ENCODE measurements at places on chromosomes 7 and 10.

DNA sequence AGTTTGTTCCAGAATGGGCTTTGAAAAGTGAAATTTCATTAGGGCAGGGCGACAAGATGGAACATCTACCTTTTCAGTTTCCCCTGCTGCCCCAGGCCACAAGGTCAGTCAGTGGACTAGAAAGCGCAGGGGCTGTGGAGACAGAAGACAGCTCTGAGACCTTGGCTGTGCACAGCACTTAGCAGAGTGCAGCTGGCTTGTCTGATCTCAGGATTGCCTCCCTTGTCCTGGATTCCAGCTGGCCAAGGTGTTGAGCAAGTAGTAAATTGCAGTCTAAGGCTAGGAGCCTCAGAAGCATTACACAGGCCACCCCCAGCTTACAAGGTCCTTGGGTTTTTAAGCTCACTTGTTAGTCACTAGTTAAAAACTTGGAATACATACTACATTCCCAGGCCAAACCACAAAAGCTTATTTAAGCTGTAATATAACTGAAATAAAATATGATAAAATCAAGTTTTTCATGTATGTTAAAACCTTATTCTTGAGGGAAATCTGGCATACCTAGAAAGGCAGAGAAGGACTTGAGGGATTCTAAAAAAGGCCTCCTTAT, 67.3 kb upstream of the NPY start:
- DNase-seq: no peak

- no peak for DNase-seq
Observed at GRCh38 chr10:90481326-90481923, 376.4 kb downstream of the HTR7 start.

GRCh38 chr7:36037121-36037662, 115.9 kb upstream of the EEPD1 start:
- no peak for DNase-seq

GRCh38 chr7:36161996-36162395, 8.9 kb downstream of the EEPD1 start:
- no peak for DNase-seq

DNA sequence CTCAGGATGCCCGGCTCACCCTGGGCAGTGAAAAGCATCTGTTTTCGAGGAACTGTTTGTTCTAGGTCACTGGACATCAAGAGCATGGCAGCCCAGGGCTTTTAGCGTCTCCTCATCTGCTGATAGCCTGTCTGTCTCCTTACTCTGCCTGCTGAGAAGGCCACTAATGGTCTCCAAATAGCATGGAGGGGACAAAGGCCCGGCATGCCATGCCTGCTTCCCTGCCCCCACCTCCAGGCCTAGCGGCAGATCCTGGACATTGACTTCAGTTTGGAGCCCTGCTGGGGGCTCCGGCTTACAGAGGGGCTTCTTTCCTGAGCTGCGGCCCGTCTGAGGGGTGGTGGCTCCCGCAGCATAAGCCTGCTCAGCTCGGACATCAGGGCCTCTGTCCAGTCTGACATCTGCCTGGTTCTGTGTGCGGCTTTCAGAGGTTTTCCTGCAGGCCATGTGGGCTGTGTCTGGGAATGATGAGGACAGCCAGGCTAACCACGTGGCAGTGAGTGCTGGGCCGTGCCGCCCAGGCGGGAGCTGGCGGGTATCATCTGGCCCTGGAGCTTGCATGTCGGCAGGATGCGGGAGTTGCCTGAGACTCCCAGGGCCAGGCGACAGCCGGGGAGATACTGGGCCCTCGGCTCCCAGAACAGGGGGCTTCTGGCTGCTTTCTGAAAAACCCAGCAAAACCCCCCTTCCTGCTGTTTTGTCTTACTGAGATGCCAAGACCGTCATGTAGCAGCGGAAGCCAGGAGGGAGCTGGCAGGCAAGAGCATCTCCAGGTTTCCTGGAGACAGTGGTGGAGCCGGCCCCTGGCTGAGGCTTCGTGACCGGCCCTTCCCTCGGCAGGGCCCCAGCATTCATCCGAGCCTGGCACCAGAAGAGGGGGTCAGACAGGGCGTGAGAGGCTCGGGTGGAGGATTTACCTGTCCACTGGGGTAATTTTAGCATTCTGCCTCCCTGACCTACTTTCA, 9.2 kb downstream of the PFKFB3 start:
- DNase-seq: no peak

DNA sequence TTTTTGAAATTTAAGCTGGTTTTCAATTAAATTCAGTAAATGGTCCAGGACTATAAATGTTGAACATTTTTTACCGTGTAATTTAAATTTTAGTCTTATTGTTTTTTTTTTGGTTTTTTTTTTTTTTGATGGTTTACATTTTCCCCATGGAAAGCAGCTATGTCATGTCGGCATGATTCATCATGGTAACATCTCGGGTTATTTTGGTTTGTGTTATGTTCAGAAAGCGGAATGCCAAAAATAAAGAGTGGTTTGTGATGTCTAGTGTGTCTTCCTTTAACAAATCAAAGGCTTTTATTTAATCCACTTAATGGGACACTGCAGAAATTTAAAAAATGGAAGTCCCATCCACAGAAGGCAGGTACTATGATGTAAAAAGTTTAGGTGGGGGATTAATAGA, 58.5 kb downstream of the TRUB1 start:
- DNase-seq: no peak

DNA sequence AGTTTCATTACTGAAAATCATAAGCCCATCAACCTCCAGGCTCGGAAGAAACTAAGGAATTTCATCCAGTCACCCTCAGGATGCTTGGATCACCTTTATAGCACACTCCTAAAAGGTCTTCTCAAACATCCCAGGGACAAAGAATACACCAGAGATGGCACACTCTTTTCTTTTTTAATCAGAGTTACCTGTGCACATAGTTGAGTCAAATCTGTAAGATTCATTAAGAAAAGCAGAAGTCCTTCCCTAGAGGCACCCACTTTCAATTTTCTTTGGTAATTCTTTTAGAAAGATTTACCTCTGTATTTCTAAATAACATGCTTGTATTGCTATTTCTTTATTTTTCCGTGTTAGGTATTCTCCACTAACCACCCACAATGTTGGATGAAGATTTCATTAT, 50.6 kb upstream of the IL6 start:
- DNase-seq: no peak

- no peak for DNase-seq
Observed at GRCh38 chr7:105940109-105940508, 23.0 kb upstream of the CDHR3 start.

- DNase-seq: no peak
Observed at GRCh38 chr10:121624836-121625486, 26.7 kb upstream of the FGFR2 start.

GRCh38 chr10:108362961-108363360, 1198.5 kb upstream of the SORCS1 start:
- DNase-seq: no peak

- no peak for DNase-seq
Observed at GRCh38 chr7:145643981-145644380, 472.6 kb upstream of the CNTNAP2 start.

GRCh38 chr10:16976803-16977202, 152.8 kb downstream of the CUBN start:
- no peak for DNase-seq

GRCh38 chr7:157973971-157974677, 613.5 kb downstream of the PTPRN2 start:
- no peak for DNase-seq

GRCh38 chr10:119784340-119785067, 58.7 kb downstream of the INPP5F start:
- peak; percentile 69 for DNase-seq

GRCh38 chr10:33293531-33294170, 40.8 kb downstream of the NRP1 start:
- DNase-seq: no peak

- DNase-seq: no peak
Observed at GRCh38 chr7:90276033-90276728, 31.2 kb downstream of the CFAP69 start.

DNA sequence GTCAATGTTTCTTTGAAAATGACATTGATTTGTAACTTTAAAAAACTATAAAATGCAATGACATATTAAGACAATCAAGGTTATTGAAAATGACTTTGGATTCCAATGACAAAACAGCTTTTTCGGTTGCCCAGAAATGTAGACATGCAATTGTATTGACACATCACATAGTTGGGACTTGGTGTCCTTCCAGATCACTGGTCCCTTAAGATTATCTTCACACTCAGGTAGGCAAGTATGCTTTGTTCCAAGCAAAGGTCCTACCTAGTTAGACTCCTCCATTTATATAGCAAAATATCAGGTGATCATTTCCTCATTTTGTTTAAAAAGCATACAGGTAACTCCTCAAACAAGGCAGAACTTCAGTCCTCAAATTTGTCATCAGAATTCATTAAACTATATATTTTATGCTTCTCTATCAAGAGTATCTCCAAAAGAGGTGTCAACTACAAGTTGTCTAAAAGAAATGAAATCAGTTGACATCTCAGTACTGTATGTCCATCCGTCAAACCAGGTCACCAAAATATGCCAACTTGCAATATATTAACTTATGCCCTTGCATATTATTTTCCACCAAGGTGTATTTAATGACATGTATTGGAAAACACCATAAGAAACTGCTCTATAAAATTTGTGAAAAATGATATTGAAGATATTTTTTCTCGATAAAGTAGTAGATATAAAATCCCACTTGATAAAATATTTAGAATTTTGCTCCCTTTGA, 64.6 kb downstream of the TSPAN12 start:
- no peak for DNase-seq

DNA sequence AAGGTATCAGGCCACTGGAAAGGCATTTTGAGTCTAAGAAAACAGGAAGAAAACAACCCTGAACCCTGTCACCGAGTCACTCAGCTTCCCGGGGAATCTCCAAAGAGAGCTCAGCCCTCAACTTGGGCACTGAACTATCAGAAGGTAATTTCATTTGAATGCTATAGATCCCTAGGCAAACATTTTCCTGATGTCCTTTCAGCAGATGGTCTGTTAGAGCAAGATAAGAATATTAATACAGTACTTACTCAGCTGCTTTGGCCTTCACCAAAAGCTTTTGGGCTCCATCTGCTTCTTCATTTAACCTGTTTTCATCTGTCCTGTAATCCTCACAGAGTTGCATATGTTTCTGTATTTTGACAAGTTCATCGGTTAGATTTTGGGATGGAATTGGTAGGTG, 34.2 kb upstream of the LAMB1 start:
- no peak for DNase-seq

DNA sequence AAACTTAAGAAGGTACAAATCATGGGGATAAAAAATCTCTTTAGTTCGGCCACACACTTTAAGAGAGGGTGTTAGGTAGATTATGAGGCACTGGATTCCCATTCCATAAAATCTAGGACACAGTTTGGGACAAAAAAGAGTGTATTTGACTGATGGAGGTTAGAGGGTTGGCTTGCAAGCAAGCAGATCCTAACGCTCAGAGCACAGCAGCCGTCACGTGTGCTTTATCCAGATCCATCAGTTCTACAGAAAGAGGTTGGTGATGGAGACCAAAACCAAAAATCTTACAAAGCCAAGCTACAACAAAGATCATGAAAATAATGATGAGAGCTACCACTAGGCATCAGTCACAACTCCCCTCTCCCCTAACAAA, 549.4 kb downstream of the TNS3 start:
- no peak for DNase-seq

- DNase-seq: no peak
Observed at GRCh38 chr10:127117125-127117524, 79.3 kb downstream of the INSYN2A start.

DNA sequence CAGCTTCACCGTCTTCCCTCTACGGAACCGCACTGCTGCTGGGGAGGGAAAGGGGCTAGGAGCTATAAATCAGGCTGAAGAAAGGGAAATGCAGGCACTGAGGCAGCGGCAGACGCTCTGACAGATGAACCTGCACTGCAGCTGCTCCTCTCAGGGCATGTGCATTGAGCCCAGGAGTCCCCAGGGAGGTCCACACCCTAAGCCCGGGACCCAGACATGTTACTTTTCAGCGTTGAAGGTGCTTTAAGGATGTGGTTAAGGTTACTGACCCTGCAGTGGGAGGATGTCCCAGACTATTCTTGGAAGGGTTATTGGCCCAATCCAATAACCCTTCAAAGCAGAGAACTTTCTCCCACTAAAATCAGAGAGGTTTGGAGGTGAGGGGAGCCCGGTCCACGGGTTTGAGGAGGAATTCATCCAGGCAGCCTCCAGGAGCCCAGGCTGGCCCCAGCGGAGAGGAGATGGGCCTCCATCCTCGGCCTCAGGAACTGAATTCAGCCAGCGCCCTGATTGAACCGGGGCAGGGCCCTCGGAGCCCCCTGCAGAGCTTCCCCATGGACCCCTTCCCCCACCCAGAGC, 75.4 kb downstream of the ADARB2 start:
- no peak for DNase-seq

DNA sequence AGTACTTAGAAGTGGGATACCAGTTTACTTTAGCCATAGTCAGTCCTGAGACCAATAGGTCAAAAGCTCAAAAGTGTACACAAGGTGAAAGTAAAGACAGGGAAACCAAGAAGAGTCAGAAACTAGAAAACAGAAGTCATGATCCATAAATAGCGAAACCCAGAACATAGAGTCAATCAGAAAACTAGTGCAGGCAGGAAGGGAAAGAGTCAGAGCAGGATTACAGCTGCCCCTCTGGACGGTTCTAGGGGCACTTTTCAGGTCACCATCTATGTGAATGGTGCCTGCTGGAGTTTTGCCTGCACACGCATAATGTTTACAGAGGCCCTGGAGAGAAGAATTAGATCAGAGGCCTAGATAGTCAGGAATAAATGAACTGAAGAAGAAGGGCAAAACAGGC, 22.4 kb upstream of the DMTF1 start:
- DNase-seq: no peak

GRCh38 chr7:12757443-12757842, 70.0 kb downstream of the ARL4A start:
- no peak for DNase-seq

- DNase-seq: no peak
Observed at GRCh38 chr7:68875857-68876256, 722.4 kb upstream of the AUTS2 start.

- DNase-seq: no peak
Observed at GRCh38 chr7:48380921-48381320, 209.7 kb downstream of the ABCA13 start.

GRCh38 chr10:70518695-70519094, 40.1 kb downstream of the PALD1 start:
- DNase-seq: no peak

Data from SIG-M5 (cell line).